ENCODE measurements at places on chromosomes 6 and 20. TPM values are rescaled to one million over a fixed set of nuclear protein-coding genes. Genes with fewer than 3 reads are reported as not detected.

OR12D3 gene
- not detected for polyA plus RNA-seq

TMEM74B gene
- 0.55 TPM for polyA plus RNA-seq

ZNF335 gene
- polyA plus RNA-seq, result 7.0 TPM

CCN2 gene
- polyA plus RNA-seq, result 7.8 TPM

DZANK1 gene
- 0.72 TPM for polyA plus RNA-seq

CASS4 gene
- polyA plus RNA-seq, result 0.47 TPM

LPIN3 gene
- polyA plus RNA-seq, result 12.8 TPM

RAB44 gene
- 0.04 TPM for polyA plus RNA-seq

MRAP2 gene
- 0.23 TPM for polyA plus RNA-seq

MCHR2 gene
- not detected for polyA plus RNA-seq

DDX27 gene
- polyA plus RNA-seq, result 34.2 TPM

CGA gene
- polyA plus RNA-seq, result not detected

ROS1 gene
- polyA plus RNA-seq, result 0.01 TPM

BPIFA3 gene
- not detected for polyA plus RNA-seq

STX11 gene
- 13.7 TPM for polyA plus RNA-seq

- peak; percentile 29 for DNase-seq
These were observed 191.8 kb upstream of the ARG1 start for GRCh38 chr6:131381052-131381708.

DNA sequence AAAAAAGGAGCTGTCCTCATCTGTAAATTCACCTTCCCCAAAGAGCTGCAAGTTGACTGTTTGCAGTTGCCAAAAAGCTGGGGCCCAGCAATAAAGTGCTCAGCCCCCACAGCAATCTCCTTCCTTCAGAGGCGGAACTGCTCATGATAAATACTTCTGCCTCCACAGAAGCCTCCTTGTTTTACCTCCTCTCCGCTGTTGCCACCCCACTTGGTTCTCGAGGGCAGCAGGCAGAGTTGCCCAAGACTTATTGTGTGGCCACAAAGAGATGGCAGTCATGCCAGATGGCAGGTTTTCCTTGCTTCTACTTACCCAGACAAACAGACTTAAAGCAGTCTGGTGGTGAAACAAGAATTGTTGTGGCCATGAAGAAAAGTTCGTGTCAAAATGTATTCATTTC, 66.3 kb downstream of the SLX4IP start:
- DNase-seq, result no peak

DNA sequence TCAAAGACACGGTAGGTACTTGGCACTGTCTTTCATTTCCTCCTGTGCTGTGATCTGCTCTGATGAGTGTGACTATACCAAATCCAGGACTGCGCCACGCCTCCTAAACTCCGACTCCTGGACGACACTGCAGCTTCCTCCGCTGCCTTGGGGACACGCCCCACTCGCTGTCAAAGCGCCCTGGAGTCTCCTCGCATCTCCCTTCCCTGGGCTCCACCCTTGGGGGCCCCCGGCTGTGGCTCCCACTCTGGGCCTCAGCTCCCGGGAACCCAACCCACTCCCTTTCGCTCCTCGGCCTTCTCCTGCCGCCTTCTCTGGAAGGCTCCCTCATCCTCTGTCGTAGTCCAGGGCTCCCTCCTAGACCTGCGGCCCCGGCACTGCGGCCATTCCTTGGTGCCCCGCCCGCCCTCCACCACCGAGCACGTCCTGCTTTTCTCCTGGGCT, 61.2 kb downstream of the RSPH3 start:
- DNase-seq, result no peak

DNA sequence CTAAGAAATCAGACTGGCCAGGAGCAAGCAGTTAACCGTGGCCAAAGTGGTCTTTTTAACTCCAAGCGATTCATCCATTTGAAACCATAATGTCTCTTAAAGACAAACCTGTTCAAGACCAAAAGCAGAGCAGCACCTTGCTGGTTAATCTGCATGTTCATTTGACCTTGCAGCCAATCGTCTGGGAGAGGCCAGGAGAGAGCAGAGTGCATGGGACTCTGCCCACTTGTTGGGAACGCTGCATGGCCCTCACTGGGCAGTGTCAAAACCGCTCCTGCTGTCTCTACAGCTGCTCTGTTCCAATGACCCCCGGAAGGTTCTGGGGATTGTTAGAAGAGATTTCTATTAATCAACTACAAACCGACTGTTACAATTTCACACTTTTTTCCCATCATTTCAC, 79.6 kb downstream of the OLIG3 start:
- DNase-seq, result no peak

DNA sequence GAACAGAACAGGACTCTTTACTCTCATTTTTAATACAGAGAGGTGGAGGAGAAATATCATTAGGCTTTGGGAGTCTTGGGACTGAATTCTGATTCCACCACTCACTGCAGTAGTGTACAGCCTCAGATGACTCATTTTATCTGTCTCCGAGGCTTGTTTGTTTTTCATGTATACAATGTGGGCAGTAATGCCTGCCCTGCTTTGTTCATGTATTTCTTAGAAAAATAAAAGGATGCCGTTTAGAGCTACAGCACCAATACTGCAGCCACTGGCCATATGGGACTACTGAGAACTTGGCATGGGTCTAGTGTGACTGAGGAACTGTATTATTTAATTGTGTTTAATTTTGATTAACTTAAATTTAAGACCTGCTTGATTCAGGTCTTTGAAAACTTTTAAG, 41.2 kb upstream of the JAG1 start:
- no peak for DNase-seq

DNA sequence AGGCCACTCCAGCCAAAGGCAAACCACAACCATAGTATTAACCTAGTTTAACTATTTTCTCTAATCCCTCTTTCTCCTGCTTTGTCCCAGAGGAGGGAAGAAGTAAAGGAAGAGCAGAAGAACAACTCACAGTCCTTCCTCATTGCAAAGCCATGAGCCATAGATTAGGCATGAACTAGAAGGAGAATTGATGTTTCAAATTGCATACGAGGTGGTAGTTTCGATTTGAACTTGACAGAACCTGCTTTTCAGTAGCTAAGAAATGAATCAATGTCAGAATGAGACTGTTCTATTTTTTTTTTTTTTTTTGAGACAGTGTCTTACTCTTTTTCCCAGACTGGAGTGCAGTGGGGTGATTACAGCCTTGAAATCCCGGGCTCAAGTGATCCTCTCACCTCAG, 48.3 kb downstream of the PROKR2 start:
- DNase-seq, result no peak

GRCh38 chr20:33859751-33860150, 48.6 kb downstream of the CHMP4B start:
- DNase-seq, result no peak

- no peak for DNase-seq
These were observed 94.3 kb downstream of the JPH2 start for GRCh38 chr20:44092551-44093248.

GRCh38 chr6:47844881-47845280, 63.0 kb downstream of the OPN5 start:
- DNase-seq, result no peak

DNA sequence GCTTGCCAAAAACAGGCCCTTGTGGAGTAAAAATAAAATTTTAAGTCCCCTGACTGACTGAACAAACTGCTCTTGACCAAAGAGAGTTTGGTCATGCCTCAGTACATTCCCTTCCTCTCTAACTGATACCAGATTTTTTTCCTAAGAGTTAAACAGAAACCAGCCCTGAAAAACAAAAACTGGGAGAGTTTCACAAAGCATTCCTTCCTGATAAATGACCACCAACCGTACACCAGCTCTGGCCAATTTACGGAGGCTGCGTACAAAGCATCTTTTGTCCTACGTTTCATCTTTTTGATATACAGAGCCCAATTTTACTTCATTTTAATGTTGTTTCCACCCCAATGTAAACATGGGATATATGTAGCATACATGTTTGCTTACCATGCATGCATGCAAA, 477.4 kb upstream of the HTR1E start:
- no peak for DNase-seq

DNA sequence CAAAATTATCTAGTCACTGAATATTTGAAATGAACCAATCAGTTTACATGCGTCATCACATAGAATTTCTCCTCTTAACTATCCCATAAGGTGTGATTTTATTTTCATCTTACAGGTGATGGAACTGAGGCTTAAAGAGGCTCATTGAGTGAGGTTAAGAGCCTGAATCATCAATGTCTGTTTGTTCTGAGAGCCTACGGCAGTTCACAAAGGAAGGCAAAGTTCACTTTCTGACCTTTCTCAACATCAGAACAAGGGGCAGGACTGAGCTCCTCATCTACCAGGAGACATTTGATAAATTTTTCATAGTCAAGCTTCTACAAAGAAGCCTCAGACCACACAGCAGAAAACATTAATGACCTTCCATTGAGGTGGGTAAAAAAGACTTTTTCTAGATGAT, 54.9 kb upstream of the OLIG3 start:
- DNase-seq, result no peak

DNA sequence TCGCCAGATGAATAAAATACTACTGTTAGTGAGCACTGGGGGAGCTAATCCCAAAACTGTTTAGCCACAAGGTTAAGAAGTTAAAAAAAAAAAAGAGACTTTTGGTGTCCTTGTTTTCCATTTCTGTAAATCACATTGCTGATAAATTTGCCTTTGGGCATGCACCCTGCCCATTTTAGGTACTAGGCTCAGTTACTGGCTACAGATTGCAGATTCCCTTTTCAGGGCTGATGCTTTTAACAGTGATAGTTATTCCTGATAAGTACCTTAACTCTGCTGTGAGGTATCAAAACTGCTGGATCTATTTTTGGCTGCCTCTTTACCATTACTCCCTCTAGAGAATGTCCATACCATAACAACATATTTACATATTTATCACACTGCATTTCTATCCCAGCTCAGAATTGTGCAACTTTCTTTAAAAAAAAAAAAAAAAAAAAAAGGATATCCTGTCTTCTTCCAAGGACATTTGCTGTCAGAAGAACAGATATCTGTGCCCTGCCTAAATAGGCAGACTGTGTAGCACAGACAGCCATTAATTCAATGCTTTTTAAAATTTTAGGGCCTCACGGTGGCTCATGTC, 94.5 kb downstream of the SSR1 start:
- no peak for DNase-seq

DNA sequence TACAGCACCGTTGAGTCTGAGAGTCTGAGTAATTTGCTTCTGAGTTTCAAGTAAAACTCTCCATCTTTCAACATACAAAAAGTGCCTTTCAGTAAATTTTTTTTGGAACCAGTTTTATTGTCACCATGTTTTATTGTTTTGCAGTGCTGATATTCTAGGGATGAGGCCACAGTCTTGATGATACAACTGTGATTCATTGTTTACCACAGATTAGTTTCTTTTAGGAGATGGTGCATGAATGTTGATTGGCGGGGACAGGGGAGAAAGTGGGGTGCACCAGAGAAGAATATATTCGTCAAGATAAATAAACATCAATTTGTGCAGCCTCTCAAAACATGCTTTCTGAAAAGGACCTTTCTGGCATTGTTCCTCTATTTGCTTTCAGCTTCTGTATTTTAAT, 109.0 kb downstream of the MCHR2 start:
- no peak for DNase-seq

DNA sequence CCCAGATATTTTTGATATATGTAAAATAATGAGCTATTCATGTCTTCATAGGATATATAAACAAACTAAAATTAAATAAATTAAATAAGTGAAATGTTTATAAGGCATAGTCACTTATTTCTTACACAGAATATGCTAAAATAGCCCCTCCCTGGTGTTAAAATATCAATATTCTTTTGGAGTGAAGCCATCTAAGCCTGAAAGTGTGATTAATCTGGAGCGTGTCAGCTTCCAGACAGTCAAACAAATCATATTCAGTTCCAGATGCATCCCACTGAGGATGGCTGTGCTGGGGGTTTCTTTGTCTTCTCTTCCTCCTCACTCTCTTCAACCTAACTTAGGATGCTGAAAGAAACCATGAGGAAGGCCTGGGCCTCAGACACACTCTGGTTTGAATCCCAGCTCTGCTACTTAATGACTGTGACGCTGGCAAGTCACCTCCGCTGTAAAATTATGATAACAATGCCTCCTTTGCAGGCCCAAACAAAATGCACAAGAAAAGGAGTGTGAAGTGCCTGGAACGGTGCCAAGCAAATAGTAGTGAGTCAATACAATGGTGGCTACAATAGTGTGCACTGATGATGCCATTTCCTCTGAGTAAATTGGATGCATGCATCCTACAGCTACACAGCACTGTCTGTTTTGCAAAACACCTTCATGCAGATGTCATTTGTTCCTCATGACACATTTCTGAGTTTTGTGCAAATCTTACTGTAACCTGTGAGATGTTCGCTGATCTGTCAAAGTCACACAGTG, 161.4 kb downstream of the FOXC1 start:
- no peak for DNase-seq

GRCh38 chr20:31949877-31950646, 1.8 kb downstream of the PDRG1 start:
- DNase-seq, result no peak

- DNase-seq, result no peak
These were observed 74.8 kb upstream of the NEDD9 start for GRCh38 chr6:11307226-11307625.

DNA sequence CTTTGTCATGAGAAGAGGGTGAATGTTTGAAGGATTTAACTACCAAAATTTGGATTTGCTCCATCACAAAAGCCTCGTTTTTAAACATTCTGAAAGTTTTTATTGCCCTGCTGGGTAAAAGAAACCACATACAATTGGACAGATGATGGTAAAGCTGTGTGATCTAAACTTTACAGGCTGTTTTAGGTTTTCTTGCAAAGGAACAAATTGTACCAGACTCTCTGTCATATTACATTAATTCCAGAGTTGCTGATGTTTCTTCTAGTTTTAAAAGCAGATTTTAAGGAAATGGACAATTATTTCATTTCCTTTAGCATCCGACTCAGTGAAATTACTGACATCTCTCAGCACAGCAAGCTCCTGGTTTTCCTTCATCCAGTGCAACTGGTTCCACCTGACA, 53.2 kb downstream of the CRYBG1 start:
- no peak for DNase-seq

GRCh38 chr6:100184473-100184872, 190.4 kb upstream of the MCHR2 start:
- no peak for DNase-seq

GRCh38 chr20:33480048-33480447, 9.8 kb upstream of the CBFA2T2 start:
- DNase-seq, result no peak

GRCh38 chr20:25000268-25000801, 7.8 kb upstream of the APMAP start:
- DNase-seq, result peak; percentile 53

DNA sequence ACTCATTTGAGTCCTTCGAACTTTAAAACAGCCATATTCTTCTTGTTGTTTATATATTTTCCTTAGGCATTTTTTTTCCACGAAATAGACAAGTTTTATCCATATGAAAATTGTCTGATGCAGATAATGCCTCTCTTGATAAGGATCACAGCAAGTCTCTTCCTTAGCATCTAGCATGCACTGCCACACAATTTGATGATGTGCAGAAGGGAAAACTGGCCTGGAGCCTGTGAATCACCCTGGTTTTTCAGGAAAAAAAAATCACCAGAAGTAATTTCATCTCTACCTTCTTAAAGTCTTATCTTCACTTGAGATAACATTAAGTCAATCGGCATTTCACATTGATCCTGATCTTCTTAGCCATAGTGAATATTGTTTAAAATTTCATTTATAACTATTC, 199.8 kb downstream of the TENT5A start:
- no peak for DNase-seq
